Lower leg skin (tissue), 4 donors: ENCODE measurements at places on chromosomes 6 and 20.

DNA sequence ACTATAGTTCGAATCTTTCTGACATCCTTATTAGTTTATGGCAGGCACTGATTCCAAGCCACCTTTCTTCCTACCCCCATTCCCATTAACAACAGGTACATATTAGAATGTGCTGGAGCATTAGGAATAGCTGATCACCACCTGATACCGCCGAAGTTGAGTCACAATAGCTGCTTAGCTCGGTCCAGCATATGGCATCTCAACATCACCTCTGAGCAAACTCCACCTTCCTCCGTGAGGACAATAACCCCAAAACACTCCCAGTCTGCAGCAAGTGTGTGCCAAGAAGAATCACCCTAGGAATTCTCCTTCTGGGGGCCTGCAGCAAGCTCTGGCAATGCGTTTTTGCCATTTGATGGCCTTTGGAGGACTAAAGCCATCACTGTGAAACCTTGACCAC, 8.7 kb downstream of the PMEPA1 start:
- DNase-seq: no peak

GRCh38 chr6:168239044-168239773, 80.4 kb downstream of the DACT2 start:
- no peak for DNase-seq

DNA sequence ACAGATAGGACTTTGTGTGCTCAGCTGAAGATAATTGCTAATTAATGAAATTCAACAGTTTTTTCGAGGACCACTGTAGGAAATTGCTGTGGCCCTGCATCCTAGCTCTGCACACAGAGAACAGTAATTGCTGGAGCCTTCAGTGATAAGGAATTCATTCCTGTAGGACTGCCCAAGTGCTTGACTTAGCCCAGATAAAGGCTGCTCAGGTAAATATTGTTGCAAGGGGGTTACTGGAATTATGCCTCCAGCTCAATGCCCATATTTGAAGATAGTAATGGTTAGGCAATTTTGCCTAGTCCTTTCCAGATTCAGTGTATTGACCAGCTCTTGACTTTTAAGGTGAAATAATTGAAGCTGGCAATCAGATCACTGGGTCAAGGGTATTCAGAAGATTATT, 122.9 kb downstream of the SLC24A3 start:
- DNase-seq: no peak

- no peak for DNase-seq
These were observed 149.1 kb downstream of the SASH1 start for GRCh38 chr6:148491638-148492251.

GRCh38 chr20:35295674-35296073, 3.4 kb upstream of the FAM83C start:
- DNase-seq: no peak

DNA sequence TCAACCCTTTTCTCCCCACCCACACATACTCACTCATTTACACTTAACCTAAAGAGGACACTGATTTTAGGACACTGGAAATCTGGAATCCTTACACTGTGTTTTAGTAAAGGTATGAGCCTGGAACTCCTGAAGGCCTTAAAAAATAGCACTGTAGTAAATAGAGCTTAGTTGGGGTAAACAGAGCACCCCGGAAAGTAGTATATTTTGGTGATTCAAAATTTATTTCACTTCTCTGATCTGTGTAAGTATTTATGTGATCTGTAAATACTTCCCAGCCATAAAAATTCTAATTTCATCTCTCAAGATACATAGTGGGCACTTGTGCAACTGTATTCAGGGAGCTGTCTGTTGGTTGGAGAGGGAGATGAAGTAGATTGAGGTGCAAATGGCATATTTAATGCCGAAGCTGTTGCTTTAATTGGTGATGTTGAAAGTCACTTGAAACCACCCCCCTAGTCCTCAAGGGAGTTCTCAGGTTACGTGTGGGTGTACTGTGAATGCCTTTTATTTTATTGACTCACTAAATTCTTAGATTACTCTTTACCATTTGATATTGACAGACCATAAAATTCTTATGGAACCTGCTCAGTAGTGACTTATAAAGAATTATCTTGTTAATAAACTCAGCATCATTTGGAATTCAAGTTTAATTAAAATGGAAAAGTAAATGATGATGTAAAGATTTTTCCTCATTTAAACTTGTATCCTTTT, 154.9 kb downstream of the SOX4 start:
- no peak for DNase-seq

GRCh38 chr20:62832212-62832922, 15.5 kb downstream of the COL9A3 start:
- DNase-seq: no peak

- DNase-seq: no peak
These were observed 15.8 kb downstream of the ADNP start for GRCh38 chr20:50915424-50915823.

DNA sequence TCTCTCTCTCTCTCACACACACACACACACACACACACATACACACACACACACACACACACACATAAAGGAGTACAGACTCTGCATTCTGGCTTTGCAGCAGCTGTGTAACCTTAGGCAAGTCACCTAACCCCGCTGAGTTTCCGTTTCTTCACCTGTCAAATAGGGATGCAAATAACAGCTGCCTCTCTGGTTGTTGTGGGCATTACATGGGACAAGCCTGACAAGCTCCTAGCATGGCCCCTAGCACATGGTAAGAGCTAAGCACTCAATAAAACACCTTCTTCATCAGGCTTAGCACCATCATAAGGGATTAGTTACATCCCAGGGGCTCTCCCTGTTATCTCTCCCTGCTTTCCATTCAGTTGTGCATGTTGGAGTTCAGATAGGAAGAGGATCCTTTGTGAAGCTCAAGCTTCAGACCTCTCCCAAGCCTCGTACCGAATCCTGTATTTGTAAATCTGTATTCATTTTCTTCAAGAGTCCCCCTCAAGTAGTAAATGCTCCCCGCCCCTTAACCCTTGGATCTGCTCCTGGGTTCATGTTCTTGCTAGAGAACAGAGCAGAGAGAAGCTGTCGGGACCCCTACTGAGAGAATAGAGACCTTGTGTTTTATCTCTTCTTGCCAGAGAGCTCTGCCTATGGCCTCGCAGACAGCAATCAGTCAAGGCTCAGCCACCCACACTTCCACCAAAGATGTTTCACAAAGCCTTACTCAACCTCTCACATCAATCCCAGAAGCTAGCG, 2.2 kb downstream of the SLC13A3 start:
- peak; percentile 2 for DNase-seq

GRCh38 chr20:61765081-61765870, 300.4 kb downstream of the TAF4 start:
- no peak for DNase-seq

DNA sequence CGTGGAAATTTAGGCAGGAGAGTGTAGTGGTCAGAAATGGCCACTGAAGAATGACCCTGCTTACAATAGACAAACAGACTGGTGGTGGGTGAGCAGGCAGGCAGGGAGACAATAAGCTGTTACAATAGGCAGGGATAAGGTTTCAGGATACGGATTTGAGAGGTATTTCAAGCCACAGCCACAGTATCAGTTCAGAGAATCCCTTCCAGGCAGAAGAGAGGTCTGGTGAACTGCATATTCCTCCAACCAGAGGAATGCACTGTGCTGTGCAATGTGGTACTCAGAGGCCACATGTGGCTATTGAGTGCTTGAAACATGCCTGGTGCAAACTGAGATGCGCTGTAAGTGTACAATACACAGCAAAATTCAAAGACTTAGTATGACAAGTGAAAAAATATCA, 20.6 kb downstream of the RMND1 start:
- no peak for DNase-seq

GRCh38 chr6:170108890-170109587, 181.8 kb downstream of the DLL1 start:
- DNase-seq: peak; percentile 71

DNA sequence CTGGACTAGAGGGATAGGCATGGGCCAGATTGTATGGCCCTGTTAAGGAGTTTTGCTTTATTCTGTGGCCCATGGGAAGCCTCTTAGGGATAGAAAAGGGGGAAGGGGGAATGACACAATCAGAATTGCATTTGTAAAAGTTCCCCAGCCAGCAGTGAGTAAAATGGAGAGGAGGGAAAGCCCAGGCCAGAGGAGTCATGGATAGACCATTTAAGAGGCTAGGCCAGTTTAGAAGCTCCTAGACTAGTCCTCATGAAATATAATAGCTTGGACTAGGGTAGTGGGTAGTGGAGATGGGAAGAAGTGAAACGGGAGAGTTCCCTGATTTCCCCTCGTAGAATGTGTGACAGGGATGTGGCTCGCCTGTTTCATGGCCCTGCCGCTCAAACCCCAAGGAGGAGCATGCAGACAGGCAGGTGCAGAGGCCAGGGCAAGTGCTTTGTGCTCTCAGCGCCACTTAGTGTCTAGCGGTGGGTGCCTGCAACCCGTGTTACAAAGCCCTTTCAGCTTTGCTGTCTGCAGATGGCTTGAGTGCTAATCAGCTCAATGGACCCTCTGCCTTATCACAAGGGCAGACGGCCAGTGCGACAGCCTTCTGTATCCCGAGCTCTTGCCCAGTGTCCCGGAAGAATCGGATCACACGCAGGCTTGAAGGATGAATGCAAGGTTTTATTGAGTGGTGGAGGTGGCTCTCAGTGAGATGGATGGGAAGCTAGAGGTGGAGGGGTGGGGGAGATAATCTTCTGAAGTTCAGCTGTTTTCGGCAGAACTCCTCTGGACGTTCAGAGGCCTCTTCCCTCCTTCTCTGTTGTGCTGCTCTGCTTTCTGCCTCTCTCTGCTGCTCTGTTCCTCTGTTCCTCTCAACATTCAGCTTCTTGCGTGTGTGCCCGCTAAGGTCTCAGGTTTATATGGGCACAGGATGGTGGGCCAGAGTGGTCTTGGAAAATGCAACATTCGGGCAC, 141.1 kb downstream of the CEP57L1 start:
- DNase-seq: no peak

GRCh38 chr6:150409576-150410066, 40.8 kb downstream of the IYD start:
- DNase-seq: peak; percentile 59

DNA sequence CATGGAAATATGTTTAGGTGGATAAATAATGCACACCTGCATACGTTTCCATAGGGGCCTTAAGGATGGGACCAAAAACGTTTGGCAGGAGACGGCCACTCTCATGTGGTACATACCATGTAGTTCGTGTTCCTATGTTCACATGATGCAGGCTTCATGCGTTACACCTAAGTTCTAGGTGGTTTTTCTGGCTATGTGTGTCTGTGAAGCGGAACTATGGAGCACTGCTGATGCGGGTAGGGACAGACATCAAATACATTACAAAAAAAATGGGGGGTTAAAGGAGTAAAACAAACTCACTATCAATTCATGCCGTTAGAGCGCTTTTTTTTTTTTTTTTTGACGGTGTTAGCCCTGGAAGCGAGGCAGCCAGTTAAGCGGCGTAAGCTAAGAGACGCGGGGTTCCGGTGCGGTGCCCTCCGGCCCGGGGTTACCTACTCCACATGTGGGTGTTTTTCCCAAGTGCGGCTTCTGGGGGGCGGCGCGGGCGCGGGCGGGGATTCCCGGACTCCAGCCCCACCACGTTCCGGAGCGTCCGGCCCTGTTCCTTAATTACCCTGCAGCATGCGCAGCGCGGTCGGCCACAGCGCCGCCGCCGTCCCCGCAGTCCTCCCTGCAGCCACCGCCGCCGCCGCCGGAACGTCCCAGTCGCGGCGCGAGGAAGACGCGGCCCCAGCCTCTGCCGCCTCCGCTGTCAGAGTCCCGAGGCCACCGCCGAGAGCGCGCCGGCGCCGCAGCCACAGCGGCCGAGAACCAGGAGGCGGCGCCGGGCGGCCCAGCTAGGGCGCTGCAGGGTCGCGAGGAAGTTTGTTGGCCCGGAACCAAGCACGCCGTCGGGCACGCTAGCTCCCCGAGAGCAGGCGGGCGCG, 648 bp downstream of the COL19A1 start:
- DNase-seq: peak; percentile 15

DNA sequence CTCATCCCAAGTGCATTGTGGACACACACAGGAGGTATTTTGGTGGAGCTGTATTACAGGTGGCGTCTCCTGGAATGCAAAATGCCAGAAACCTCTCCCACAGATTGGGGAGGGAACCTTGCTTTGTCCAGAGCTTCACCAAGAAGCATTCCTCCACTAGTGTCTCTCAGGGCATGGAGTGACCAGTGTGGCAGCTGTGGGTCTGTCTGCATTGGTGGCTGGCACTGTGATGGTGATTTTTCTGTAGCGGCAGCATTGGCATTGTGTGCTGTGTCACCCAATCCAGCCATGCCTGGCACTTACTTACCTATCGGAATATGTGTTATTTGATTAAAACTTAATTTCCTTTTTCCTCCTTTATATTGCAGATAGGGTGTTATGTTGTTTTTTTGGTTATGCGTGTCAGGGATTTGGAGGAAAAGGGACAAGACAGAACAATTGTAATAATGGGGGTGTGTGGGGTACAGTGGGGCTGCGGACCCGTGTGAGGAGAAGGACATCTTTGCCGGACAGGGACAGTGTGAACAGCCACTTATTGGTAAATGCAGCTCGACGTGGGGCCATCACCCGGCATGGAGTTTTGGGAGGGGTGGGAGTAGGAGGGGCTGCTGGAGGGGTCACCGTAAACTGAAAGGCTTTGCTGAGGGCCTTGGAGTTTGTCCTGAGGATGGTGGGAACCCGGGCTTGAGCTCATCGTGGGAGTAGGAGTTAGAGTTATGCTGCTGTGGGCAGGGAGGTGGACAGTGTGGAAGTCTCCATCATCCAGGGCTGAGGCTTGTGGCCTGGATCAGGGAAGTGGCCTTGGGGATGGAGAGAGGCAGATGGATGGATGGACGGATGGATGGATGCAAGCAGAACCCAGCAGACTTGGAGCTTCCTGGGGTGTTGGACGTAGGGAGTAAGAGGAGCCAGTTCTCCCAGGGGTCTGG, 105.0 kb downstream of the SYCP2 start:
- DNase-seq: peak; percentile 12

GRCh38 chr6:38827024-38827423, 111.9 kb downstream of the DNAH8 start:
- no peak for DNase-seq

- DNase-seq: no peak
These were observed 361.1 kb downstream of the FARS2 start for GRCh38 chr6:5622276-5623005.

GRCh38 chr6:18676548-18676947, 289.4 kb downstream of the RNF144B start:
- no peak for DNase-seq

GRCh38 chr6:15557174-15557573, 105.7 kb downstream of the DTNBP1 start:
- no peak for DNase-seq
